Cortex of kidney (tissue), 1 donor: ENCODE measurements at places on chromosomes 7 and 10.

DNA sequence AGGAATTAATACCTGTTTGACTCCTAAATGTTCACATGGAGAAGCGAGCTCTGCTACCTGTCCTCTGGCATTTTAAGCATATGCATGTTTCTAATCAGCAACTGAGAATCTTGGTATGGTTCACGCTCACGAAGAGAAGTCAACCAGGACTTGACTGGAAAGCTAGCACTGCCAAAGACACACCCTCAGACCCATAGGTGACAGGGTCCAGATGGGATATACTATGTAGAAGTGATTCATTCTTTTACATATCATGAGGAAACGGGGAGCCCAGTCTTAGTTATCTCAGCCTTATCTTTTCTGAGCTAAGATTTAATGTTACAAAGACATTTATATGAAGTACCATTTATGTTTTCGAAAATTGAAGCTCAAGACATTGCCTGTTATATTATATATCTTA is 313.0 kb downstream of the DOCK4 start:
- DNase-seq, result no peak

GRCh38 chr10:69848454-69848853 is 46.7 kb downstream of the COL13A1 start:
- DNase-seq, result no peak

DNA sequence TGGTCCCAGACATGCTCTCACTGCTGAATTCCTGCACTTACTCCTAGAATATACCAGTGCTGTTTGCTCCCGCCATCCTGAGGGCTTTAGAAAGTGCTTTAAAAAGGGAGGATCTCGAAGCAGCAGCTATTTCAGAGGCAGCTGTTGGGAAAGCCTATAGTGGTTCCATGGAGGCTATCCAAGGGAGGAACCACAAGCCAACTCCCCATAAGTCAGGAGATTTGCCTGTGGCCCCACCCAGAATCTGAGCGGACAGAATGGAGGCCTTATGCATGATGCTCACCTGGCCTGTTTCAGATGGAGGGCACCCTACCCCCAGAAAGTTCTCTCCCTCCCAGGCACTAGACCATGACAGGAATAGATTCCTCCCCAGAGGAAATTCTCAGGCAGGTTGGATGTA is 2.3 kb upstream of the KCNIP2 start:
- no peak for DNase-seq

DNA sequence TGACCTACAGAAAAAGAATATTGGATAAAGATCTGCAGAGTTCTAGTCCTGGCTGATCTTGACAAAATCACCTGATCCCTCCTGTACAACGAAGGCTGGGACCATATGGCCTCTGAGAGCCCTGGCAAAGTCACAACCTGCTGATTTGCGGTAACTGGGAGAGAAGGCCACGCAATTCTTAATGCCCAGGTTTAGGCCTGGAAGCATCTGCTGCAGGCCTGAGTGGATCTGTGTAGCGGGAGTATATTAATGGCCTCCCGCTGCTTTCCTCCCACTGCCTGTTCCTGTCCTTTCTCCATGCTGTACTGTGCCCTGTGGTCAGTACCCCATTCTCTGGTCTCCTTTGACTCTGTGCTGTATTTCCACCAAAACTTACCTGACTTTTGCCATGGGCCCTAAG is 24.2 kb downstream of the AKR1B1 start:
- no peak for DNase-seq

DNA sequence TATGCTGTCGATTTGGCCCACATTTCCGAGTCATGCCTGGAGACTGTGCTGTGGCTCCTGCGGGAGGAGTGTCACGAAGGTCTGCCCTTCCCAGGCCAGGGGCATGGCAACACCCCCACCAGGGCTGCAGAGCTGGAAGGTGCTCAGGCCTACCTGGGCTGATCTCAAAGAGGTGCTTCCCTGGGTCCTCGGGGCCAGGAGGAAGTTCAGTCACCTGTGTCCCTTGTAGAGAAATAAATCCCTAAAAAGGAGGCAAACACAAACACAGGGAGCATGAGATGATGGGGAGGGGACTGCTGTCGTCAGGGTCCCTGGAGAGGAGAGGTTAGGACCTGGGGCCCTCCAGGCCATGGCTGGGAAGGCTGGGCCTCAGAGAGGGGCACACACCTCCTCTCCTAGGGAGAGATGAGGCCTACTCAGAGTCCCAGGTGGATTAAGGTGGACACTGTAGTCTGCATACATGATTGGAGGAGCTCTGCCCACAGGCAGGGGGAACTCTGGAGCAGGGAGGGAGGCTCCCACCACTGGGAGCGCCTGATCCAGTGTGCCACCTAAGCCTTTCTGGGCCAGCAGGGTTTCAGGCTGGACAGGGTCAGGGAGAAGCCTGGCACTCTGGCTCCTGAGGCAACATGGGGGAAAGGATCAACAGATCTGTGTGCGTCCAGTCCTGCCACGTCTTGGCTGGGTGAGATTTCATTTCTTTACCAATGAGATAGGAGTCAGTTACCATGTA is 49.4 kb downstream of the ARHGAP22 start:
- no peak for DNase-seq

- no peak for DNase-seq
Observed at GRCh38 chr10:125575843-125576242, 107.1 kb downstream of the TEX36 start.

- DNase-seq, result no peak
Observed at GRCh38 chr7:51290702-51291540, 25.7 kb downstream of the COBL start.

DNA sequence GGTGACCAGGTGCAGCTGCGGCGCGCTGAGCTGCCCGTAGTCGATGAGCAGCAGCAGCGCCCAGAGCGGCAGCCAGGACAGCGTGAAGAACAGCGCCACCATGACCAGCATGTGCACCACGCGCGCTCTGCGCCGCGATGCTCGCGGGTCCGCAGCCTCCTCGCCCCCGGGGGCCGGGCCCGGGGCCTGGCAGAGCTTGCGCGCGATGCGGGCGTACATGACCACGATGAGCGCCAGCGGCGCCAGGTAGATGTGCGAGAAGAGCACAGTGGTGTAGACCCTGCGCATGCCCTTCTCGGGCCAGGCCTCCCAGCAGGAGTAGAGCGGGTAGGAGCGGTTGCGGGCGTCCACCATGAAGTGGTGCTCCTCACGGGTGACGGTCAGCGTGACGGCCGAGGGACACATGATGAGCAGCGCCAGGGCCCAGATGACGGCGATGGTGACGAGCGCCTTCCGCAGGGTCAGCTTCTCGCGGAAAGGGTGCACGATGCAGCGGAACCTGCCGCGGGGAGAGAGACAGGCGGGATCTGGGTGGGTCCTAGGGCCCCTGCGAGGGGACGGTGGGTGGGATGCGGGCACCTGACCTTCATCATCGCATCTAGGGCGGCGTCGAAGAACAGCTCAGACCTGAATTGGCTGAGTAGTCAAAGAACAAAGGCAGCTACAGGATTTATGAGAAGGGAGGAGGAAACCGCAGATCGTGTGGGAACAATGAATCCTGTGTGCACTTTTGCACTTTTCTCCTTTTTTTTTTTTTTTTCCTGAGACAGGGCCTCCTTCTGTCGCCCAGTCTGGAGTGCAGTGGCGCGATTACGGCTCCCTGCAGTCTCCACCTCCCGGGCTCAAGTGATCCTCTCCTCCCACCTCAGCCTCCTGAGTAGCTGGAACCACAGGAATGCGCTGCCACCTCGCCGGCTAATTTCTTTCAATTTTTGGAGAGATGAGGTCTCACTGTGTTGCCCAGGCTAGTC is 22.4 kb upstream of the PPA1 start:
- DNase-seq, result no peak

- DNase-seq, result no peak
Observed at GRCh38 chr10:97138174-97138573, 47.6 kb downstream of the SLIT1 start.

- DNase-seq, result no peak
Observed at GRCh38 chr7:117686311-117686935, 186.8 kb downstream of the CTTNBP2 start.

GRCh38 chr10:43943119-43943817 is 294.6 kb upstream of the ZNF32 start:
- DNase-seq, result no peak

DNA sequence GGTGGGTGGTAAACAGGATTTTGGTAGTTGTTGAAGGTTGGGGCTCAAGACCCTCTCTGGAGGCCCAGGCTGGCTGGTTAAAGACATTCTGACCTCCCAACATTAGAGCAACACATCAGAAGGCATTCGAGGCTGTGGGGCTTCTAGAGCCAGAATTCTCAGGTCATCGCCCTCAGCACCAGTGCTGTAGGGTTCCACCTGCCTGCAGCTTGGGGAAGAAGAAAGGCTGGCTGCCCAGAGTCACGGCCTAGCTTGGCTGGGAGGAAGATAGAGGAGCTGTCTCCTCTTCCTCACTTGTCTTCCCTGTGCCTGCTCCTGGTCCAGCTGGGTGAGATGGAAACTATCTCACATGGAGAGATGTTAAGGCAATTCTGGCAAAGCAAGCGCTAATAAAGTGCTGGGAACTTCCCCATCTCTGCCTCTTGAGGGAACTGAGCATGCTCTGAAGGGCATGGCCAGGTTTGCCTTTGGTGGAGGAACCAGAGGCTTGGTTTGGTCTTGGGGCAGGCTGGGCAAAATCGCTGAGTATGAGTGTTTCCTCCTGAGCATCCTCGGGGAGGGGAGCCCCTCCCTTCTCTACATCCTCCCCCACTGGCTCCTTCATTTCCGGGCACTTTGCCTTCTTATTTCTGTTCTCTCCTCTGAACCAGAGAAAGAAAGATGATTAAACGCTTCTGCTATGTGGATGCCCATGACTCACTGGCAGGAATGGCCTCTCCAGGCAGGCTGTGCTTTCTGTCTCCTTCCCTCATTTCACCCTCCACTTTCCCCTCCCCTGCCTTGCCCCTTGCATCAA is 509.0 kb upstream of the PODXL start:
- no peak for DNase-seq

GRCh38 chr7:124480036-124480820 is 285.4 kb downstream of the GPR37 start:
- DNase-seq, result no peak

DNA sequence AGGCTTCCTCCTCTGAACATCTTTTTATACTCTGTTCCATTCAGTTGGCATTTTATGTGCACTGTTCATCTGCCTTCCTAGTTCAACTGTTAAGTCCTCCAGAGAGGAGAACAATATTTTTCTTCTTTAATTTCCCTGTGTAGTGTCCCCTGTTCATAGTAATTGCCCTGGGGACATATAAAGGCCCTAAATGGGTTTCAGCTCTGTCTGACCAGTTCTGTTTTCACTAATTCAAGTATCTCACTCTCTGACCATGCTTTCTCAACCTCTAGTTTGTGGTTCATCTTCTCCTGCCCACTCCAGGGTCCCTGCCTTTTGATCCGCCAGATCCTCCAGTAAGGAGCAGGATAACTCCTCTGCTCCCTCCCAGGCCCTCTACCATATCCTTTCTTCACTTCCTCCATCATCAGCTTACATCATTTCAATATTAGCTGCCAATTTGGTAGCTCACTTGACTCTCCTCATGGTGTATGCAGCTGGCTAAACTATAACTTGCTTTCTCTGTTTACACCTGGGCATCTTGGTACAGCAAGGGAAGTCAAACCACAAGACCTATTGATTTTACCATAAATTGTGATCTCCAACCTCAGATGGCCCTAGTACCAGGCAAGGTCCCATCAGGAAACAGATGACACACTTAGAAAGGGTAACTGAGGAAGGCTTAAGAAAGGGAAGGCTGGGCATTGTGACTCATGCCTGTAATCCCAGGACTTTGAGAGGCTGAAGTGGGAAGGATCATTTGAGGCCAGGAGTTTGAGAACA is 17.7 kb upstream of the C10orf67 start:
- DNase-seq, result no peak

- DNase-seq, result no peak
Observed at GRCh38 chr7:3065724-3066143, 22.1 kb upstream of the CARD11 start.

DNA sequence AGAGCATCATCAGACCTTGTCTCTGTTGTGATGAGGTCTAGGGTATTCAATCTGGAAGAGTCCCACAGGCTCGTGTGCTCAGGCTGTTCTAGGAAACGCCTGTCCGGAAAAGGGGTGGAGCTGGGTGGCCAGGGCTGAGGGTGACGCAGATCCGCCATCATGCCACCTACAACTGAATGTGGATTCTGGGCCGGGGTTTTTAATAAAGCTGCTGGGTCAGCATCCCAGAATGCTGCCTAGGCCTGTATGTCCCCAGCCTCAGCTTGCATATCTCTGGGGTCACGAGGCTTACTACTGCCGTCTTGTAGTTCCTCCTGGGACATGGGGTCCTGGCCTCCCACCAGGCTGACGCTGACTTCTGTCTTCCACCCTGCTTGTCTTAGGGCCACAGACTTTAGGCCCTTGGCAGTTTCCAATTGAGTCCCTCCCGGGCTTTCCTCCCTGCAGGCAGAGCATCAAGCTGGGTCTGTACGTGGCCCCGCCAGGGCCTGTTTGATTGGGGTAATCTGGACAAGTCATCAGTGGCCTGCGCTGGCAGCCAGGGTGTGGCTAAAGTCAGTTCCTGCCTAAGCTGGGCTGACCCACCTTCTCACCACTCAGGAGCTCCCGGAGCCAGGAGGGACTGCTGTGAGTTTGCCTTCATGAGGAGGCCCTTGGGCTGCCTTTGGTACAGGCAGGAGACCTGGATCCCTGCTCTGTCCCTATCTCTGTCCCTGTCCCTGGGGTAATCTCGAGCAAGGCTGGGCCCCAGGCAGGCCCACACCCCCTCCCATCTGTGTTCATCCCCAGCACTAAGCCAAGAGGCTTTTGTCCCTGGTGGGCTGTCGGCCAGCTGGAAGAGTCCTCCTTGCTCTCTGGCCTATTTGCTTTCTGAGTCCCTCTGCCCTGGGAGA is 79.9 kb downstream of the ZMIZ1 start:
- no peak for DNase-seq

- DNase-seq, result no peak
Observed at GRCh38 chr10:45376371-45376801, 2.4 kb downstream of the ALOX5 start.
